ENCODE measurements at places on chromosomes 13 and 19.

- DNase-seq, result no peak
Measured at GRCh38 chr19:16280306-16280705, 44.3 kb upstream of the KLF2 start.

DNA sequence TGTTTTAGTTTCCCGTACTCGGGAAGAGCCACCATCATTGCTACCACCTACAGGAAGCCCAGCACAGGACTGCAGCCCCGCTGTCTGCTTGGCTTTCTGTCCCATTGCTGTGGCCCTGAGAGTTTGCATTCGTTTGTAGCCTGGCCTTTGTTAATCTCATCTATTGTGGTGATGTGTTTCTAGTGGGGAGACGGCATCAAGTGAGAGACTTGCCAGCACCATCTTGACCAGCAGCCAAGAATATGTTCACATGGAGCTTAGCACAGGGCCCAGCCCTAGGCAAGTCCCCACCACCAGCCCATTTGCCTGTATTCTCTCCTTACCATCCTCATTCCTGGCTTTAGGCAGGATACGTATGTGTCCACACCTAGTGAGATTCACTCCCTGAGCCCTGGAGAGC, 17.3 kb upstream of the OVOL3 start:
- no peak for DNase-seq

- DNase-seq, result no peak
Measured at GRCh38 chr13:111642156-111642767, 321.8 kb downstream of the TEX29 start.

- DNase-seq, result no peak
Measured at GRCh38 chr19:8738377-8738776, 16.9 kb downstream of the OR2Z1 start.

GRCh38 chr13:53079691-53080090, 51.1 kb downstream of the OLFM4 start:
- no peak for DNase-seq

DNA sequence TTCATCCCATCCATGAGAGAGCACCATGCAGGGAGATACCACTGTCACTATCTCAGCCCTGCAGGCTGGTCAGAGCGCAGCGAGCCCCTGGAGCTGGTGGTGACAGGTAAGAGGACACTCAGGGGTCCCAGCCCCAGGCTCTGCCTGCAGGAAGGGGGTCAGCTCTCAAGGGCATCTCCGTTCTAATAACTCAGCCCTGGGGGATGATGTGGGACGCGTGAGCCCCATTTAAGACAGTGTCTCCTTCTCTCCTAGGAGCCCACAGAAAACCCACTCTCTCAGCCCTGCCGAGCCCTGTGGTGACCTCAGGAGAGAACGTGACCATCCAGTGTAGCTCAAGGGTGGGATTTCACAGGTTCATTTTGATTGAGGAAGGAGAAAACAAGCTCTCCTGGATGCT, 15.5 kb upstream of the KIR3DL3 start:
- no peak for DNase-seq
